Ureter (tissue), 1 donor: ENCODE measurements at places on chromosomes 7 and 10. TPM values are rescaled to one million over a fixed set of nuclear protein-coding genes. Genes with fewer than 3 reads are reported as not detected.

Gene OR2A1
- total RNA-seq: not detected

Gene NXPH1
- not detected for total RNA-seq

Gene PRSS37
- total RNA-seq: not detected

Gene TAS2R3
- 6.4 TPM for total RNA-seq

Gene NPTX2
- 12.5 TPM for total RNA-seq

Gene ACHE
- 4.0 TPM for total RNA-seq

Gene CDHR1
- total RNA-seq: 1.5 TPM

- DNase-seq: no peak
Measured at GRCh38 chr10:92571649-92572048, 2.2 kb downstream of the IDE start.

DNA sequence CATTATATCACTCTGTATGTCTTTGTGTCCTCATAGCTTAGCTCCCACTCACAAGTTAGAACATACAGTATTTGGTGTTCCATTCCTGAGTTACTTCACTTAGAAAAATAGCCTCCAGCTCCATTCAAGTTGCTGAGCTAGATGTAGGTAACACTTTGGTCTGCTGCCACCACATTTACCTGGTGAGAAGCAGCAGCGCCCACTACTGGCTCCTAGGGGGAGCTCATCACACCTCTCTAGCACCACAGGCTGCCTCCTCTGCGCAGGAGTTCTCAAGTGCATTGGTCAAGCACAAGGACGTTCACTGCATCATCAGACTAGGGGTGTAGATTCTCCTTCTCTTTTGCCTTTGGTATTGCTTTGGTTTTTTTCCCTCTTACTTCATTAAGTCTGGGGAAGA lies 530.9 kb upstream of the AUTS2 start:
- DNase-seq: no peak

- no peak for DNase-seq
Measured at GRCh38 chr7:2510909-2511768, 8.4 kb upstream of the LFNG start.

- no peak for DNase-seq
Measured at GRCh38 chr7:32893207-32893524, 1.6 kb upstream of the KBTBD2 start.

- no peak for DNase-seq
Measured at GRCh38 chr7:22442187-22442881, 57.7 kb downstream of the STEAP1B start.

GRCh38 chr10:21889477-21890275 lies 113.9 kb downstream of the DNAJC1 start:
- DNase-seq: no peak

DNA sequence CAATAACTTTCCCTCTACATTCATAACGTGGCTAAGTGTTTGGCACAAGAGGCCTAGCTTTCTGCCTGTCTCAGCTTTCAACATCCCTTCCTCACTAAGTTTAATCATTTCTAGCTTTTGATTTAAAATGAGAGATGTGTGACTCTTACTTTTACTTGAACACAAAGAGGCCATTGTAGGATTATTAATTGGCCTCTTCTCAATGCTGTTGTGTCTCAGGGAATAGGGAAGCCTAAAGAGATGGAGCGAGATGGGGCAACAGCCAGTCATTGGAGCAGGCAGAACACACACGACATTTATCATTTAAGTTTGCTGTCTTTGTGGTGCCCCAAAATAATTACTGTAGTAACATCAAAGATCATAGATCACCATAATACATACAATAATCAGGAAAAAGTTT lies 167.1 kb upstream of the TRIM24 start:
- no peak for DNase-seq

GRCh38 chr7:76233538-76234281 lies 32.0 kb downstream of the SRRM3 start:
- DNase-seq: no peak

DNA sequence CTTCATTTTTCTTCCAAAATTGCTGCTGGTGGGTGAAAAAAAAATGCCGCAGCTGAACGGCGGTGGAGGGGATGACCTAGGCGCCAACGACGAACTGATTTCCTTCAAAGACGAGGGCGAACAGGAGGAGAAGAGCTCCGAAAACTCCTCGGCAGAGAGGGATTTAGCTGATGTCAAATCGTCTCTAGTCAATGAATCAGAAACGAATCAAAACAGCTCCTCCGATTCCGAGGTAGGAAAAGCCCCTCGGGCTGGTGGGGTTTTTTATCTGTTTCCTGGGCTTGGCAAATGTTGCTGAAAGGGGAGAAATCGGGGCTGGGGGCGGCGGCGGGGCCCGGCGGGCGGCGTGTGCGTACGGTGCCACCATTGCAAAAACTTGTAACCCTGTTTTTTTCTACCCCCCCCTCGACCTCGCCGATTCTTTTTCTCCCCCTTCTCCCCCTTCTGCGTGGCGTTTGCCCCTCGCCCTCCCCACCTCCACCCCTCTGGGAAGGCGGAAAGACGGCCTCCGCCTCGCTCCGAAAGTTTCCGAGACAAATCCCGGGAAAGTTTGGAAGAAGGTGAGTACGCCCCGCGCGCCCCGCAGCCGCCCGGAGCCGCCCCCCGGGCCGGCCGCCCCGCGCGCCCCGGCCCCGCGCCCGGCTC lies 789 bp downstream of the TCF7L2 start:
- DNase-seq: peak; percentile 57

DNA sequence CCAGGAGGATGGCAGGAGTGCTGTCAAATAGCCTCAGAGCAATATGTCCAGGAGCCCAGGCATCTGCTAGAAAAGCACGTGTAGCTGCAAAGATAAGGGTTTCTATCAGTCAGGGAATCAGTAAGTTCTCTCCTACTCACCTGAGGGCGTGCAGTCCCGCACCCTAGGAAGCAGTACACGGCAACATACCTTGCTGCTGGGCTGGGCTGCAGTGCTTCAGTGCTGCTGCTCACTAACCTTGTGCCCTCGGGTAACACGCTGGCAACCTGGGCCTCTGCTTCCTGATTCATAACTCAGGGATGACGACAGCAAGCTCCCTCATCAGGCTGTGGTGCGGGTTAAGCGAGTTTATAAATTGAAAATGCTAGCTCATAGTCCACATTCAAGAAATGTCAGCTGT lies 29.5 kb upstream of the CCNY start:
- DNase-seq: peak; percentile 79
